Thymus (tissue), 14 donors: ENCODE measurements at places on chromosomes 7 and 10. TPM values are rescaled to one million over a fixed set of nuclear protein-coding genes. Genes with fewer than 3 reads are reported as not detected.

Gene COL26A1
- total RNA-seq: 3.0 TPM

Gene CALN1
- 36.8 TPM for total RNA-seq

DNA sequence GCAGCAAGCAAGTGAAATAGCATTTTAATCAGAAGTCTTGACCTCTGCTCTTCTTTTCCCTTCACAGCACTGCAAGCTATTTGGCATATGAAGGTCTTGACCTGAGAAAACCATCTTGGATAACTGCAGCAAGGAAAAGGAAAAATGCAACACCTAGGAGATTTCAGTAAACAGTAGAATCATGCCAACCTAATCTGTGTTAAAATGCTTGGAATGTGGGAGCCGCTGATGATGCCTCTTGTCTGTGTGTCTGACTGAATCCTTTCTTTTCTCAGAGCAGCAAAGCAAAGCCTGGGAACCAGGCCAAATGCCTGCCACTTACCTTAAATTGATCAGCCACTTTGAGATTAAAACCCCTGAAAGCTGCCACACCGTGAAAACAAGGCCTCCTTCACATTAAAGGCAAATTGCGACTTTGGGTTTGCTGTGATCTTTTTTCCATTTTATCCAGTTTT, 80.4 kb upstream of the CDK6 start:
- H3K4me3 ChIP-seq: no peak overlapping the region
- no peaks in the 10 kb centered on the region for H3K4me1 ChIP-seq
- DNase-seq: no peak
- H3K36me3 ChIP-seq: no peaks in the 10 kb centered on the region
- H3K27ac ChIP-seq: no peak overlapping the region
- no peaks in the 10 kb centered on the region for H3K27me3 ChIP-seq

DNA sequence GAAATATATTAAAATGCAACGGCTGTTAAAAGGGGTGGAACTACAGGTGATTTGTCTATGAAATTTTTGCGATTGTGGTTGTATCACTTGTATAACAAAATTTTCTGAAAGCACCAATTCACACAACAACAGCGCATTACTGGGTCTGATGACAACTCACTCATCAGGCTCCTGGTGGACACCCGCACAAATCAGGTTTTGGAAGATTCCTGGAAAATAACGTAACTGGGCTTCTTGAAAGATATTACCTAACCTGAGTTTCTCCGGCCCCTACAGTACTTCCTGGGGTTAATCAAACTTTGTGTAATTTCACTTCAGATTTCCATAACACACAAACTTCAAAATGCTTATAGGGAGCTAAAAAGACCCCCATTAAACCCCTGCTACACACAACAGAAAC, 7.6 kb downstream of the SNX8 start:
- H3K4me1 ChIP-seq: no peaks in the 10 kb centered on the region
- H3K27ac ChIP-seq: no peak overlapping the region
- no peak for DNase-seq
- H3K36me3 ChIP-seq: no peaks in the 10 kb centered on the region

- no peak overlapping the region for H3K4me3 ChIP-seq
- DNase-seq: no peak
- no peak overlapping the region for H3K27ac ChIP-seq
- no peaks in the 10 kb centered on the region for H3K27me3 ChIP-seq
- no peaks in the 10 kb centered on the region for H3K36me3 ChIP-seq
Observed at GRCh38 chr10:115980470-115980869, 292.5 kb downstream of the GFRA1 start.

GRCh38 chr7:42925630-42926029, 6.3 kb downstream of the PSMA2 start:
- H3K27me3 ChIP-seq: no peaks in the 10 kb centered on the region
- H3K36me3 ChIP-seq: peaks cover 10% of the 10 kb centered on the region
- H3K4me1 ChIP-seq: peaks cover 10% of the 10 kb centered on the region

Gene CDHR3
- 2.2 TPM for total RNA-seq

Gene NEUROD6
- total RNA-seq: not detected

GRCh38 chr7:121504482-121504881, 108.4 kb upstream of the FAM3C start:
- no peak overlapping the region for H3K4me3 ChIP-seq
- no peaks in the 10 kb centered on the region for H3K36me3 ChIP-seq
- no peak overlapping the region for H3K27ac ChIP-seq

GRCh38 chr10:22230158-22230833, 12.5 kb upstream of the EBLN1 start:
- no peaks in the 10 kb centered on the region for H3K36me3 ChIP-seq
- H3K4me1 ChIP-seq: peaks cover 2% of the 10 kb centered on the region
- peak; percentile 84 for DNase-seq
- H3K4me3 ChIP-seq: peak overlapping the region; percentile 72
- no peaks in the 10 kb centered on the region for H3K27me3 ChIP-seq
- H3K27ac ChIP-seq: peak overlapping the region; percentile 94

DNA sequence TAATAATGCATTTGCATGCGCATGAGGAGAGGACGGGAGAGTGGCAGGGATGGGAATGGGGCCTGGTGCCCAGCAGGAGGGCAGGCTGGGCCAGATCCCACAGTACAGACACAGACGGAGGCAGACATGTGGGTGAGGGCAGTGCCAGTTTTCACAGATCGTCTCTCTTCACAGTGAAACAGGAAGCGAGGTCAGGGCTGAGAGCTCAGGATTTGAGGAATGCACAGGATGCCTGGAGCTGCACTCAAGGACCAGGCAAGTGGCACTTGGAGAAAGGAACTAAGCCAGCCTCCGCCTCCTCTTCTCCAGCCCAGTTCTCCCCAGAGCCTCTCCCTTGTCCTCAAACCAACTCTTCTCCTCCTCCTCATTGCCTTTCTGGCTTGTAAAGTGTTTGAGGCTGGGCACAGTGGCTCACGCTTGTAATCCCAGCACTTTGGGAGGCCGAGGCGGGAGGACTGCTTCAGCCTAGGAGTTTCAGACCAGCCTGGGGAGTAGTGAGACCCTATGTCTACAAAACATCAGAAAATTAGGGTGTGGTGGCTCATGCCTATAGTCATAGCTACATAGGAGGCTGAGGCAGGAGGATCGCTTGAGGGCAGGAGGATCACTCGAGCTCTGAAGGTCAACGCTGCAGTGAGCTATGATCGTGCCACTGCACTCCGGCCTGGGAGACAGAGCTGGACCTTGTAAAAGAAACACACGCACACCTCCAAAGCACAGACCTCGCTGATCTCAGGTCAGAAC, 115.2 kb downstream of the HIP1 start:
- H3K4me1 ChIP-seq: peaks cover 5% of the 10 kb centered on the region
- DNase-seq: no peak
- H3K4me3 ChIP-seq: no peak overlapping the region
- no peaks in the 10 kb centered on the region for H3K27me3 ChIP-seq

GRCh38 chr7:24701261-24702235, 55.7 kb downstream of the GSDME start:
- no peaks in the 10 kb centered on the region for H3K27me3 ChIP-seq
- H3K4me1 ChIP-seq: no peaks in the 10 kb centered on the region
- H3K27ac ChIP-seq: no peak overlapping the region
- no peak for DNase-seq
- H3K4me3 ChIP-seq: no peak overlapping the region

Gene MCU
- total RNA-seq: 14.7 TPM

- no peaks in the 10 kb centered on the region for H3K27me3 ChIP-seq
- H3K27ac ChIP-seq: no peak overlapping the region
- DNase-seq: no peak
Observed at GRCh38 chr7:19175241-19175640, 30.0 kb upstream of the FERD3L start.

DNA sequence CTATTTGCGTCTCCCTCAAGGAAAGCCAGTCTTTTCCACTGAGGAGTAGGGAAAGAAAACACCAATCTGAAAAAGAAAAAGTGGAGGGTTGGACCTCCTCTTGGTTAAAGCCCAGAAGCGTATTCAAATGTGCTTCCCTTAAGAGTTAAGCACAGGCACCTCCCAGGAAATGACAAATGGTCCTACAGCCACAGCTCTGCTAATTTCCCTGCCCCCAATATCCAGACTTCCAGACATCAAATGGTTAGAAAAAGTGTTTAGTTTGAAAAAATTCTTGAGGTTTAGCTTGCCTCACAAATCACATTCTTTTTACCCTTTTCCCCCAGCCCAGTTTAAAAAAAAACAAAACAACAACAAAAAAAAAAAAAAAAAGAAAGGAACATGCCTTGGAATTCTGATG, 19.0 kb upstream of the COL1A2 start:
- no peak for DNase-seq
- H3K36me3 ChIP-seq: no peaks in the 10 kb centered on the region

Gene TRRAP
- 11.3 TPM for total RNA-seq

Gene TMEM236
- total RNA-seq: 0.24 TPM

DNA sequence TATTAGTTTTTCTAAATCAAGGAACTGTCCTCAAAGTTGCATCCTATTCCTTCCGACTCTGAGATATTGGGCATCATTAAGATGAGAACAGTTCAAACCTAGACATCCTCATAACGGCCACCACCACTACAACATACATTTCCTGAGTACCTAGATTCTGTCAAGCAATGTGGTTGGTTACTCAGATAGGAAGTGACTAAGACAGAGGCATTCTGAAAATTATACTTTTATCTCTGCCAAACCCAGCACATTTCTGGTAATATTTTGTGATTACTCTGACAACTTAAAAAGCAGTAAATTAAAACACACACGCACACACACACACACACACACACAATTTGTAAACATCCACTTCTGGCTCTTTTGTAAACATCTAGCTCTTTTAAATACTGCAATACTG, 291.2 kb upstream of the MEOX2 start:
- H3K4me3 ChIP-seq: no peak overlapping the region
- H3K4me1 ChIP-seq: no peaks in the 10 kb centered on the region
- no peak for DNase-seq
- no peaks in the 10 kb centered on the region for H3K27me3 ChIP-seq
- no peaks in the 10 kb centered on the region for H3K36me3 ChIP-seq
- no peak overlapping the region for H3K27ac ChIP-seq

DNA sequence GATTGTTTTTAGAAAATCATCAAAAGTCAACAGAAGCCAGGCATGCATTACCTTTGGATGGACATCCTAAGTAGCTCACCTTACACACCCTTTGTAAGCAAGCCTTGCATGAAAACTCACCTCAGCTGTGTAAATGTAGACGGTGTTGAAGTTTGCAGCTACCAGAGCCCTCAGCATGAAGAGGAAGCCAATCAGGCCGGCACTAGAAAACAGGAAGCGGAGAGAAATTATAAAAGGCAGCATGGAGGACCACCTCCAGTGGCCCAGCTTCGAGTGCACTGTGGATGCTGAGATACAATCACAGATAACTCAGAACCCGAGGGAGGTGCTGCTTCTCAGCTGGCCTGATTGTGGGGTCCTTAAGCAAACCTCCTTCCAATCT, 75.3 kb downstream of the SVOPL start:
- peaks cover 13% of the 10 kb centered on the region for H3K4me1 ChIP-seq
- DNase-seq: peak; percentile 39
- no peaks in the 10 kb centered on the region for H3K27me3 ChIP-seq
- H3K4me3 ChIP-seq: no peak overlapping the region

DNA sequence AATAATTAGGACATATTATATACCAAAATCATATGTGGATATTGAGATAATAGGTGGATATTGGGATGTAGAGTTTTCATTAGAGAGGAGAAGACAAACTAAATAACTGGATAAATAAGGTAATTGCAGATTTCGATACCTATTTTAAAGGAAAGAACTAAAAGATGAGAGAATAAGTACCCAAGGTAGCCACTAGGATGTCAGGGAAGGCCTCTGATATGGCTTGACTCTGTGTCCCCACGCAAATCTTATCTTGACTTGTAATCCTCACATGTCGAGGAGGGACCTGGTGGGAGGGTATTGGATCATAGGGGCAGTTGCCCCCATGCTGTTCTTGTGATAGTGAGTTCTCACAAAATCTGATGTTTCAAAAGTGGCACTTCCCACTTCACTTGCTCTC, 44.7 kb upstream of the TMEM229A start:
- H3K27ac ChIP-seq: no peak overlapping the region
- H3K4me3 ChIP-seq: no peak overlapping the region
- DNase-seq: no peak
- no peaks in the 10 kb centered on the region for H3K27me3 ChIP-seq
- H3K36me3 ChIP-seq: no peaks in the 10 kb centered on the region

DNA sequence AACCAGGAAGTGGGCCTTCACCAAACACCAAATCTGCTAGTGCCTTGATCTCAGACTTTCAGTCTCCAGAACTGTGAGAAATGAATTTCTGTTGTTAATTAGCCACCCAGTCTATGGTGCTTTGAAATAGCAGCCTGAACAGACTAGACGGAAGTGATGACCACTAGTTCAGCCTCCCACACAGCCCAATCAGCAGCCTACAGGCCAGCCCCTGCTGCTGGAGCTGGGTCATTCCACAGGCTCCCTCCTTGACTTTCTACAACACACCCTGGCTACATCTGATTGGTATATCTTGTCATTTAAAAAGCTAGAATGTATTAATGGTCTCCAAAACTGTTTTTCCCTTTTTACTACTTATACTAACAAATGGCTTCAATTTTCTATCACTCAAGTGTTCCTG, 277.2 kb upstream of the TAC1 start:
- no peaks in the 10 kb centered on the region for H3K4me1 ChIP-seq
- H3K27me3 ChIP-seq: no peaks in the 10 kb centered on the region
- no peak overlapping the region for H3K27ac ChIP-seq

DNA sequence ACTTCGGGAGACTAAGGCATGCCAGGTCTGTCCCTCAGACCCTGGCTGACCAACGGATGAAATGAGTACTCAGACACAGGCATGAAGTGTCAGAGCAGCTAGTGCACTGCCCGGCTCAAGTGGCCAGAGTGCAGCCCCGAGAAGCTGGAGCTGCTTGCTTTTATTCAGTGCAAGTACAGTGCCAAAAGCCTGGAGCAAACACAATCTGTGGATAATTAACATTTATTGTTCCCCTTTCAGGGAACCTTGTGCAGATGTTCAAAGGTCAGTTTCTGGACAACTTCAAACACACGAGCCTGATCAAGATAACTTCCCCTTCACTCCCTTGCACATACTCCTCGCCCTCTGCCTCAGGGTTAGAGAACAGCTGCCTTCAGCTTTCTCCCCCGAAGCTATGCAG, 7.9 kb upstream of the ATE1 start:
- H3K27ac ChIP-seq: no peak overlapping the region
- DNase-seq: no peak
- H3K36me3 ChIP-seq: no peaks in the 10 kb centered on the region
- no peaks in the 10 kb centered on the region for H3K27me3 ChIP-seq
- H3K4me1 ChIP-seq: no peaks in the 10 kb centered on the region

Gene CREB5
- total RNA-seq: 1.1 TPM

- no peak overlapping the region for H3K4me3 ChIP-seq
- DNase-seq: no peak
- H3K4me1 ChIP-seq: no peaks in the 10 kb centered on the region
- no peaks in the 10 kb centered on the region for H3K27me3 ChIP-seq
- H3K27ac ChIP-seq: no peak overlapping the region
Observed at GRCh38 chr10:113080061-113080924, 130.2 kb downstream of the TCF7L2 start.

Gene LIPJ
- total RNA-seq: 0.42 TPM

Gene MACC1
- 2.2 TPM for total RNA-seq

Gene MKX
- total RNA-seq: 0.05 TPM
